Neural progenitor cell (in vitro differentiated cells): ENCODE measurements at places on chromosomes 12 and 14.
A peak's percentile ranks its signal among the peaks of the same experiment; 100 is the strongest.

DNA sequence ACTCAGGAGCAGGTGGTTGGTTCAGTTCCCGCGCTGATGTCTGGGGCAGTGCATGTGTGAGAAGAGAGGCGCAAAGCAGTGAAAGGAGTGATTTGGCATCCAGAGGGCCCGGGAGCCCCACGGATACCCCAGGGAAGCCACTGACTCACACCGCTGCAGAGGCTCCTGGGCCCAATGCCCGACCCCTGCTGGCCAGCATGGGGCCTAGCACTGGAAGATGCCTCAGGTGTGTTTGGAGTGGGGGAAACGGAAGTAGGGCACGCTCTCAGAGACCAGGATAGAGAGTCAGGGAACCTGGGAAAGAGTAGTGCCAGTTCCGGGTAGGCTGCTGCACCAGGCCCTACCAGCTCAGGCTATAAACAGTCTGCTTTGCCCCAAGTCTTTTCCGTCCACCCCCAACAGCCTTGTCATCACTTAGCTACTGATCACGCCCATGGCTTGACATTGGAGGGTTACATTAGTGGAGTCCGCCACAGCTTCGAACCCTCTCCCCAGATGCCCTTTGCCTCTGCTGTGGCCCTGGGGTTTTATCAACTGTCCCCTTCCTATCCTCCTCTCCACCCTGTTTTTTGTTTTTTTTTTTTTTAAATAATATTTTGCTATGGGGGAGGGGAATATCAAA lies 9.5 kb upstream of the CSAD start:
- H3K27ac ChIP-seq = no peak overlapping the region
- peaks cover 20% of the 10 kb centered on the region for H3K27me3 ChIP-seq
- no peaks in the 10 kb centered on the region for H3K36me3 ChIP-seq
- H3K4me3 ChIP-seq = no peak overlapping the region

DNA sequence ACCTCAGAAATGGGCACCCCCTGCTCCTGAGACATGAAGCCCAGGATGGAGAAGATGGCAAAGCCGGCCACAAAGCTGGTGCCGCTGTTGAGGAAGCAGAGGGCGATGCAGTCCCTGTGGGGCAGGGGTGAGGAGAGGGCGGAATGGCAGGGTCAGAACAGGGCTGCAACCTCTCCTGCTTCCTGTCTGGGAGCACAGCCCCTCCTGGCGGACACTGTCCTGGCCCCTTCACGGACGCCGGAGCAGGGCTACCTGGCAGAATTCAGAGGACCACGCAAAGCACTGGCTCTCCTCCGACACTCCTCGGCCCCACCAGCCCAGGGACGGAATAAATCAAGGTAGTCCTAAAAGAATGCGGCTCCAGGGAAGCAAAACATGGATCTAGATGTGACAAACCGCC lies 12.4 kb upstream of the SLC6A12 start:
- H3K27ac ChIP-seq = no peak overlapping the region
- no peak for DNase-seq
- H3K27me3 ChIP-seq = peaks cover 31% of the 10 kb centered on the region
- H3K4me3 ChIP-seq = no peak overlapping the region
- H3K36me3 ChIP-seq = no peaks in the 10 kb centered on the region

DNA sequence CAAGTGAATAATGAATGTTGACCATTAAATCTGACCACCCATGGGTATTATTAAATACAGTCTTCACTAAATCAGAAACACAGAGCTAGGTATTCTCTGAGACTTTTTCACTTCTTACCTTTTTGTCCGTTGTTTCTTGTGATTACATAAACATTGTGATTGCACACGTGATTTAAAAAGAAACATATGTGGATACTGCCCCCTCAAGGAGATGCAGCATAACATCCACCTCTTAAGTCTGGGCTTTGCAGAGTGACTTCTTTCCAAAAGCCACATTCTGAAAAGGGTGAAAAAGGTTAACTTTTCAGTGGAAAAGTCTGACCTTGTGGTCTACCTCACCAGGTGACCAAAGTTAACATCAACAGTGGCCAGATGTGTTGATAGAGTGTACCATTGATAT lies 185.5 kb upstream of the FAR2 start:
- H3K36me3 ChIP-seq = no peaks in the 10 kb centered on the region
- DNase-seq = peak; percentile 14
- H3K4me1 ChIP-seq = no peaks in the 10 kb centered on the region
- H3K4me3 ChIP-seq = no peak overlapping the region
- no peaks in the 10 kb centered on the region for H3K27me3 ChIP-seq

DNA sequence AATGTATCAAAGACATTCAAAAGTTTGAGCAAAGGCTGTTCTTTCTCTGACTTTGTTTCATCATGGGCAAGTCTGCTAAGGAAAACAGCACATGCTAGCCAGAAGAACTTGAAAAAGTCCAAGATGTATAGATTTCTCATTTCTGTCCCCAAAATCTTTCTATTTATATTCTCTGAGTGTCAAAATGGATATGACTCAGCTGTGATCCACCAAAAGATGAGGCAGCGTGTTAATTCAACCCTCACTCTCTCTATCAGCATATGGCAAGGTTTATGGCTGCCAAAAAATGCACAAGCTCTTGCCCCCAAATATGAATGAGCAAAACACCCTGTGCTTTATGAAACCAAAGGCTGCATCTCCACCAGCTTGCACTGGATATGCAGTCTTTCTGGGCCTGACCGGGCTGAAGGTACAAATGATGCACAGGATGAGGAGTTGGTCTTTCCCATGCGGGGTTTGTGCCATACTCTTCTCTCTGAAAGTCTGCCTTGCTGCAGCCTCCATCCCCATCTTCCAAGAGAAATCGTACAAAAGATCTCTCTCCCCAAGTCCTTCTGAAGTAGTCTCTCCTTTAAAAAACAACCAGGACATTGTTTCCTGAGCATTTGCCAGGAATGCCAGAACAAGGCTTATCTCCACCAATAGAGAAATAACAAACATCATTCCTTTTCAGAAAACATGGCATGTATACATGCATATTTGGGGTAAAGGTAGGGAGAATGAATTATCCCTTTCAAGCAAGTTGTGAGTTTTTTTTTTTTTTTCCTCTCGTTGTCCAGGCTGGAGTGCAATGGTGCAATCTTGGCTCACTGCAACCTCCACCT lies 203.4 kb downstream of the TMX1 start:
- H3K4me1 ChIP-seq = no peaks in the 10 kb centered on the region
- no peaks in the 10 kb centered on the region for H3K36me3 ChIP-seq
- no peak overlapping the region for H3K27ac ChIP-seq
- no peak overlapping the region for H3K4me3 ChIP-seq

GRCh38 chr12:94207849-94208621 lies 59.7 kb downstream of the PLXNC1 start:
- no peak for DNase-seq
- no peak overlapping the region for H3K27ac ChIP-seq
- H3K36me3 ChIP-seq = no peaks in the 10 kb centered on the region
- no peaks in the 10 kb centered on the region for H3K4me1 ChIP-seq
- H3K4me3 ChIP-seq = no peak overlapping the region

GRCh38 chr12:104490850-104491249 lies 34.1 kb downstream of the CHST11 start:
- H3K27ac ChIP-seq = no peak overlapping the region
- DNase-seq = no peak
- no peak overlapping the region for H3K4me3 ChIP-seq
- no peaks in the 10 kb centered on the region for H3K4me1 ChIP-seq
- H3K36me3 ChIP-seq = no peaks in the 10 kb centered on the region
- H3K27me3 ChIP-seq = no peaks in the 10 kb centered on the region

DNA sequence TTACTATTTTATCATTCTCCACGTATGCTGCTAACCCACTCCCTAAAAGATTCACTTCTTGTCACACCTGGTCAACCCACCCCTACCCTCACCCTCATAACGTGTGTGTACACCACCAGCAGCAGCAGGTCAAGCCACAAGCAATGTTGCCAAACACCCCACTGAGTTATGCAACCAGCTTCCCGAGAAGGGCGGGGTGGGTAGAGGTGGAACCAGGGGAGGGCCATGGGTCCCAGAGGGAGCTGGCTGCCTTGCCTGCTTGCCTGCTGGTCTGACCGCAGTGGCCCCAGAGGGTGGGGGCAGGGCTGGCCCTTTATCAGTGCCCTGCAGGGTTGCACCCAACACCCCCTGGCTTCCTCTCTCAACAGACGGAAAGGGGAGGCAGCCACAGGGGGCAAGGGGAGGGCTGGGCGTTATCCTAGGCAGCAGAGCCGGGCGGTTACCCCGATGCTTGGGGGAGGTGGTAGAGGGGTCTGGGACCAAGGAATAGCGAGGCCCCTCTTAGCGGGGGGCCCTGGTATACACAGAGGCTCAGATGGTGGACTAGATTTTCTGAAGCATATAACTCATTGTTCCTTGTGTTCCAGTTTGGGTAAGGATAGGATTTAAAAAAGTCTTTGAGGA lies 3.5 kb upstream of the NFE2 start:
- no peaks in the 10 kb centered on the region for H3K27me3 ChIP-seq
- peaks cover 41% of the 10 kb centered on the region for H3K4me1 ChIP-seq
- H3K36me3 ChIP-seq = no peaks in the 10 kb centered on the region
- no peak overlapping the region for H3K27ac ChIP-seq
- no peak for DNase-seq

GRCh38 chr14:31990926-31991572 lies 86.1 kb upstream of the ARHGAP5 start:
- DNase-seq = no peak
- no peaks in the 10 kb centered on the region for H3K27me3 ChIP-seq
- H3K4me3 ChIP-seq = no peak overlapping the region
- H3K36me3 ChIP-seq = no peaks in the 10 kb centered on the region
- no peak overlapping the region for H3K27ac ChIP-seq

DNA sequence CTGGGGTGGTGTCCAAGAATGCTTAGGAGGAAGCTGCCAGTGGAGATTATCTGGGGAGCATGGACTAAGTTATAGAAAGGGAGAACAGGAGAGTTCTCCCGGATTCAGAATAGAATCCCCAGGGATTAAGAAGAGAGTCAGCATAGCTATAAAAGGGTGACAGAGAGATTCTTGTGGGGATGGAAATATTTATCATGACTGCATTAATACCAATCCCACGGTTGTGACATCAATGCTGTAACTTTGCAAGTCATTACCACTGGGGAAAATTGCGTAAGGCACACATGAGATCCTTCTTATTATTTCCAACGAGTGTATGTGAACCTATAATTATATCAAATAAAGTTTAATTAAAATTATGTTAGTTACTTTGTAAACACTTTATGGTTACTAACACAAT lies 447.9 kb upstream of the TMEM132C start:
- no peak for DNase-seq
- no peaks in the 10 kb centered on the region for H3K36me3 ChIP-seq
- H3K27ac ChIP-seq = no peak overlapping the region
- H3K4me1 ChIP-seq = no peaks in the 10 kb centered on the region

DNA sequence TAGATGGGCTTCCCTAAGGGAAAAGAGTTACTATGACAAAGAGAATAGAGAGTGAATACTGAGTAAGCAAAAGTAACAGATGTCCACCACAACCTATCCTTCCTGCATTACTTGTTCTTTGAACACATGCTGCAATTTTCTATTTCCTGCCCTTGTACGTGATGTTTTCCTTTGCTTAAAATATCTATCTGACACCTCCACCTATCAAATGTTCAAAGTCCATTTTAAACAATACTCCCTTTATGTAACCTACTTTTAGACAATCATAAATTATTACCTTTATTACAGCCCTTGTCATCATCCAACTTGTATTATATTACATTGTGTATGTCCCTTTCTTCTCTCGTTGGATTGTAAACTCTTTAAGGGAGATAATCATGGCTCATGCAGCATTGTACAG lies 147.2 kb upstream of the DYRK2 start:
- H3K27me3 ChIP-seq = no peaks in the 10 kb centered on the region
- no peak overlapping the region for H3K4me3 ChIP-seq
- H3K36me3 ChIP-seq = no peaks in the 10 kb centered on the region
- DNase-seq = no peak

- no peak overlapping the region for H3K27ac ChIP-seq
- H3K4me3 ChIP-seq = no peak overlapping the region
- peaks cover 10% of the 10 kb centered on the region for H3K4me1 ChIP-seq
- H3K36me3 ChIP-seq = no peaks in the 10 kb centered on the region
- peaks cover 49% of the 10 kb centered on the region for H3K27me3 ChIP-seq
- DNase-seq = no peak
Measured at GRCh38 chr12:27979145-27979544, 6.6 kb upstream of the PTHLH start.

DNA sequence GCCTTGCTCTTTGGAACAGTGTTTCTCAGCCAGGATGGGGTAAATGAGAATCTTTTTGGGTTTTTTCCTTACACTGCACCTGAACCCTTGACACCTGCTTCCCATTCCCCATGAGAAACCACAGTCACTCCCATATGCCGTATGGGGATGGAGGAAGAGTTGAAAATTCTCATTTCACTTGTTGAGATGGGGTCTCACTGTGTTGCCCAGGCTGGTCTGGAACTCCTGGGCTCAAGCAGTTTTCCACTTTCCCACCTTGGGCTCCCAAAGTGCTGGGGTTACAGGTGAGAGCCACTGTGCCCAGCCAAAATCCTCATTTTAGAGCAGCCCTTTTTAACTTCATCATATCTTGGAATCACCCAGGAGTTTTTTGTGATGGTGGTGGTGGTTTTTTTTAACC lies 3.7 kb downstream of the MVK start:
- peaks cover 15% of the 10 kb centered on the region for H3K4me1 ChIP-seq
- H3K27me3 ChIP-seq = no peaks in the 10 kb centered on the region
- no peak for DNase-seq
- H3K27ac ChIP-seq = no peak overlapping the region

GRCh38 chr12:48671231-48671856 lies 10.7 kb downstream of the KANSL2 start:
- H3K27ac ChIP-seq = no peak overlapping the region
- H3K4me3 ChIP-seq = no peak overlapping the region
- H3K4me1 ChIP-seq = no peaks in the 10 kb centered on the region
- H3K27me3 ChIP-seq = no peaks in the 10 kb centered on the region

- no peaks in the 10 kb centered on the region for H3K36me3 ChIP-seq
- no peak overlapping the region for H3K27ac ChIP-seq
- DNase-seq = no peak
- H3K4me1 ChIP-seq = peaks cover 8% of the 10 kb centered on the region
- no peak overlapping the region for H3K4me3 ChIP-seq
- H3K27me3 ChIP-seq = no peaks in the 10 kb centered on the region
Measured at GRCh38 chr12:87585882-87586557, 443.2 kb downstream of the C12orf50 start.

GRCh38 chr12:105445249-105445648 lies 114.8 kb downstream of the C12orf75 start:
- peaks cover 3% of the 10 kb centered on the region for H3K4me1 ChIP-seq
- no peaks in the 10 kb centered on the region for H3K27me3 ChIP-seq
